ENCODE measurements at places on chromosomes 5 and 9.

DNA sequence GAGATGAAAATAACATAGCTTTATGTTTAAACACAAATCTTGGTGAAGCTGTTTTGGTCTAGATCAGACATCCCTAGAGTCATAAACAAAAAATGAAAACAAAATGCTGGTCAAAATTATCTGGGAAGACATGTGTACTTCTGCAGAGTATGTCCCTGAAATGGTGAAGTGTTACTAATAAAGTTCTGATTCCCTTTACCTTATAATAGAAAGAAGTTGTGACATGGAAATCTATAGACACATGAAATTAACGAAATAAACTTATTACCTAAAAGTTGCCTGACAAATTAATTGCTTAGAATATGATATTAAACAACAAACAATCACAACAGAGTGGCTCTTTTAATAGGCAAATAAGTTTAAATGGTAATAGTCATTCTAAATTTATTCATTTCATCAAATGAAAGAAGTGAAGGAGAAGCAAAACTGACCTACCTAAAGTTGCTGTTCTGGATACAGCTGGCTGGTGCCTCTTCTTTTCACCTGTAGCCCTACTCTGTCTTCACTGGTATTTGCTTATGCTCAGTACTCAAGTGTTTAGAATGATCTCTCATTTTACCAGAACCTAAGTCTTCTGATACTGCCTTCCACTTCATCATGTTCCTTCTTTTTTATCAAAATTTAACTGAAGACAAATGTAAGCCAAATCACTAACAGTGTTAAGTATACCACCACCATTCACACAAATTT, 38.8 kb downstream of the FNIP1 start:
- DNase-seq, result no peak

DNA sequence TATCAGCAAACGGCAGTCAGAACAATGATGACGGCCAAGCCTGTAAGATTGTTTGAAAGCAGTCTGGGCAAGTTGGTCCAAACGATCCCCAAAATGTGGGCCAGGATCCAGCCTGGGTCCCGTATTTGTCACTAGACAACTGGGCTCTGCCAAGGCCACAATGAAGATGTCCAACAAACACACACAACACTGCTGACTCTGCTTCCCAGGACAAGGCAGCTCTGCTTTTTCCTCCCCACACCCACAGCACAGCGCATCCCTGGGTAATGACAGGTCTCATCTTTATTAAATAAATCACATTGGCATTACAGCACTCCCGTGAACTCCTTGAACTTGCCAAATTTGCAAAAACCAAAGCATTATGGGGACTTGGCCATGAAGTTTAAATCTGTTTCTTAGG, 424.1 kb upstream of the ACTBL2 start:
- no peak for DNase-seq

DNA sequence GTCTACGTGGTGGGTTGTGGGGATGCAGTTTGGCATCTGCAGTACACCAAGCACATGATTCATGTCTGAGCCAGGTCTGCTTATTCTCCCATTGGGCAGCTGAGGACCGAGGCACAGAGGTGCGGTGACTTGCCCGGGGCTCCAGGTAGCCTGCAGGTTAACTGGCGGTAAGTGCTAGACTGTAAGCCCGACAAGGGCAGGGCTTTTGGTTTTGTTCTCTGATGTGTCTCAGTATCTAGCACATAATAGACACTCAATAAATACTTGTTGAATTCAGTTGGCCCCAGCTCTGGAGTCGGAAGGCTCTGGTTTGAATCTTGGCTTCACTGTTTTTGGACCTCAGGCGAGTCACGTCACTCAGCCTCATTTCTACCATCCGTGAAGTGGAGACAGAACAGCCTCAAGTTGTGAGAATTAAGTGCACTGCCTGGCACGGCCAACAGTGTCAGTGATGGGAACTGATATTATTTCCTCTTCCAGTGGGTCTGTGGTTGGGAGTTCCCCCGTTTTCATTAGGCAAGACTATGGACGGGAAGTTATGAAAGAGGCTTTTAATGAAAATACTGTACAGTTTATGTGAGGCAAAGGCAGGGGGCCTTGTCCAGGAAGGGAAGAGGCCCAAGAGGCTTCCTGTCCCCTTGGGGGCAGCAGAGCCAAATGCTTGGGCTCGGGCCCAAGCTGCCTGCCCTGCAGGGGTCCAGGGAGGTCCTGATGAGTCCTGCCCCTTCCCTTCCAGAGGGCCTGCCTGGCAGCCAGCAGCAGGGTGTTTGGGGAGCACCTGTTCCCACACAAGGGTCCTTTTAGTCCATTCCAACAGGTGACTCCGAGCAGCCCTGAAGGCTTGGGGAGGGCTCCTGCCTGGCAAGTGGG, 3.3 kb downstream of the PRELID1 start:
- DNase-seq, result peak; percentile 40

DNA sequence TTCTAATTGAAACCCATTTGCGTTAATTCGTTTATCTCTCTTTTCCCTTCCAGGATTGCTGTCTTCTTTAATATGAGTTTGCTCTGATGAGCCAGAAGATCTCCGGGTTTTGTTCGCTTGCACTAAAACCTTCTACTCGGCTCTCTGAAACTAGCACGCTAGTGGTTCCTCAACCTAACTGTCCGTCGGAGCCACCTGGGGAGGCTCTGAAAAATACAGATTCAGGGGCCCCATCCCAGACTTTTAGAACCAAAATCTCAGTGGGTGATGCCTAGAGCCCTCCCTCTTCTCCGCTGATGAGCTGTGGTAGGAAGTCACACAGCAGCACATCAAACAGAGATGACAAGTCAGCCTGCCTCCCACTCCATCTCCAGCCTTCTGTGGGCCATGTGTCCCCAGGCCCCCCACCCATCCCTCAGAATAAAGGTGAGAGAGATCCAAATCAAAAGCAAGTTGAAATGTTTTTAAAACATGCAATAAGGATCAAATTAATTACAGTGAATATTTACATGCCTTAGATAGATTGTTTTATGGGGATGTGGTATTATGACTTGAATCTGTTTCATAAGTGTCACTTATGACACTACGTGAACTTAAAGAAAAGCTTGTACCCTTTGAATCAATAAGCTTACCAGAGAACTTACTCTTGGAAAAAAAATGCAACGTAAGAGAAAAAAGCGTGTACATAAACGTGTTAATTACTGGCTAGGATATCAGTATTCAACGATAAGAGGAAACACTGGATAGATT, 16.4 kb downstream of the FCN2 start:
- DNase-seq, result no peak

DNA sequence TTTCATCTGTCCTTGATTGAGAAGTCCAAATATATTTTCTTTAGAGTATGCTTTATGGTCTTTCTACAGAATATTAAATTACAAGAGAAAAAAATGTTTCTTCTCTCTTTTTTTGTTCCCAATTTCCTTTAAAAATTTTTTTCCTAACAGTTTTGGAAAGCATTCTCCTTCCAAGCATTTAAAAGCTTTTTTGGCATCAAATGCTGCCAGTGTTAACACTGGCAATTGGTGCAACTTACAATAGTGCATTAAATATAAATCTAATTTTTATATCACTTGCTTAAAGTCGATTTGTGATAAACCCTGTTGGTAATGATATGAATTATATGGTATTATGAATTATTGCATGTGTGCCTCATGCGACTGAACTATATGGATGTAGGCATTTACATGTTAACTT, 165.9 kb upstream of the ELL2 start:
- no peak for DNase-seq

DNA sequence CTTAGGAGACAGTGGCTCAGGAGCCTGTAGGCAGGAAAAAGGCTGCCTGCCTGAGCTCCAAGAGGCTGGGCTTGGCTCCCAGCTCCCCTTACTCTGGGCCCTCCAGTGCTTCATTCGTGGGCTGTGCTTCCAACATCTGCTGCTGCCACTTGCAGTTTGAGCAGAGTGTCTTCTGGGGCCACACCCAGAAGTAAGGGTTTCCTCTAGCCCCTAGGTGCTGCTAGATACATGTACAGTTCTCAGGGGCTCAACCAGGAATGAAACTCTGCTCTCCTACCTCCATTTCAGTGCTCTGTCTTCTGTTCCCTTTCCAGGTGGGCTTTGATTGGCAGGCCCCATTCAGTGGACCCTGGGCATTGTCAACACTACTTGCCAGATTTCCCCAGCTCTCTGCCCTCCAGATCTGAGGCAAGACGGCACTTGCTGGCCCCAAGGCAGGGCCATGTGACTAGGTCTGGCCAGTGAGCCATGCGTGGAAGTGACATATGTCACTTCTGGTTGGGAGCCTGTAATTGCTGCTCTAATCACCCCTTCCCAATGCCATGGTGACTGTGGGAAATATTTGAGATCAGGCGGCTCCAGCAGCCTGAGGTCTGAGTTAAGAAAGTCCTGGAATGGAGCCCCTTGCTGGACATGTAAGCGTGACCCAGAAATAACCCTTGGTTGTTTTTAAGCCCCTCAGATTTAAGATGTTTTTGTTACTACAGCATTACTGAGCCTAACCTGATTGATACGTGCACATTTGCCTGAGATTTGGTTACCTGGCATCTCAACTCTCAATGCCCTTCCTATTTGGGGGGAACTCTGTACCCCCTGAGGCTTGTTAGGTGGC, 9.4 kb upstream of the BOD1 start:
- DNase-seq, result no peak

DNA sequence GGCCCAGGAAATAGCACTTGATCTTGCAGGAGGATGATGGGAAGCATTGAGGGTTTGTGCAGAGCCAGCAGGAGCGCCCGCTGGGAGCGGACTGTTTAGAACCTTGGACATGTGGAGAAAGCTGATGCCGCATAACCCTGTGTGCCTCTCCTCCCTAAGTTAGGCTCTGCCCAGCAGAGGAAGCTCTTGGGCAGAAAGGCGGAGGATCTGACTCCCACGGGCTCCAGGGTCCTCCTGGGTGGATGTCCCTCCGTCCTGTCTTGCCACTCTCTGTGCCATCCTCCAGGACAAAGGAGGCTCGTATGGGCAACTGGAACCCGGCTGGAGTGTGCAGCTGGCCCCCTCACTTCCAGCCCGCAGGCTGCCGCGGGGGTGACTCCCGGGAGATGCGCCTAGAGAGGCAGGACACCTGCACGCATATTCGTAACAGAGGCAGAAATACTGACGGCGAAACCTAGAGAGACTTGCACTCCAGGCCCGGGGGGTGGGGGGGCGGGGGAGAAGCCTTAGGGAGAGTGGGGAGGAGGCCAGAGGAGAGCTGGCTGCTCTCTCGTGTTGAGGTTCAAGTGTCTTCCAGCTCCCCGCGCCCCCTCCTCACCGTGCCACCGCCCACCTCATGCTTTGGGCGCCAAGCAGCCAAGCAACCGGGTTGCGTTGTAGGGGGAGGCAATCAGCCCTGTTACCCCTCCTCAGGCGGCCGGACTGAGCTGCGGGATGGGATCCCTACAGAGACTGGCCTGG, 5.4 kb upstream of the FOXE1 start:
- no peak for DNase-seq

- no peak for DNase-seq
Observed at GRCh38 chr9:113205861-113206260, 15.2 kb downstream of the FKBP15 start.

GRCh38 chr5:179422213-179422855, 77.1 kb upstream of the ADAMTS2 start:
- peak; percentile 26 for DNase-seq

All from fibroblast of mammary gland (primary cell).